ENCODE measurements at places on chromosomes 13 and 19. TPM values are rescaled to one million over a fixed set of nuclear protein-coding genes. Genes with fewer than 3 reads are reported as not detected.
A peak's percentile ranks its signal among the peaks of the same experiment; 100 is the strongest.

IZUMO4 gene
- 3.1 TPM for total RNA-seq

GRCh38 chr13:114033541-114034315, 59.9 kb upstream of the C13orf46 start:
- DNase-seq: no peak

DNA sequence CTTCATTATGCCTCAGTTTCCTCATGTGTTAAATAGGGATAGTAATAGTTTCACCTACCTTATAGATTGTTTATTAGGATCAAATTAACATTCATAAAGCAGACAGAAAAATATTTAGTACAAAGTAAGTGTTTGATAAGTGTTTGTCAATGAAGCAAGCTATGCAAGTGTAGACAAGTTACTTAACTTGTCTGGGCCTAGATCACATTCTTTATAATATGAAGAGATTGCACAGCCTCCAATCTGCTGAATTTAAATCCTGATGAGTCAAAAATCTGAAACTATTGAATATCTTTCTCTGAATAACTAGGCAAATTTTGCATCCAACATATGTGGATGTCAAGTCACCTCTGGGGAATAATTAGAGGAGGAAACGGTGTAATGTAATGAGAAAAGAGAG, 170.5 kb downstream of the MZT1 start:
- DNase-seq: no peak

C19orf81 gene
- not detected for total RNA-seq

IRGC gene
- total RNA-seq: not detected

GRCh38 chr19:43780706-43781525, at the start of gene KCNN4:
Gene KCNN4, minus strand, starts transcription at chr19:43780973. Its CDS starts 112 bp downstream, at chr19:43780861.
- no peak for DNase-seq

SMIM17 gene
- total RNA-seq: 0.31 TPM

DNA sequence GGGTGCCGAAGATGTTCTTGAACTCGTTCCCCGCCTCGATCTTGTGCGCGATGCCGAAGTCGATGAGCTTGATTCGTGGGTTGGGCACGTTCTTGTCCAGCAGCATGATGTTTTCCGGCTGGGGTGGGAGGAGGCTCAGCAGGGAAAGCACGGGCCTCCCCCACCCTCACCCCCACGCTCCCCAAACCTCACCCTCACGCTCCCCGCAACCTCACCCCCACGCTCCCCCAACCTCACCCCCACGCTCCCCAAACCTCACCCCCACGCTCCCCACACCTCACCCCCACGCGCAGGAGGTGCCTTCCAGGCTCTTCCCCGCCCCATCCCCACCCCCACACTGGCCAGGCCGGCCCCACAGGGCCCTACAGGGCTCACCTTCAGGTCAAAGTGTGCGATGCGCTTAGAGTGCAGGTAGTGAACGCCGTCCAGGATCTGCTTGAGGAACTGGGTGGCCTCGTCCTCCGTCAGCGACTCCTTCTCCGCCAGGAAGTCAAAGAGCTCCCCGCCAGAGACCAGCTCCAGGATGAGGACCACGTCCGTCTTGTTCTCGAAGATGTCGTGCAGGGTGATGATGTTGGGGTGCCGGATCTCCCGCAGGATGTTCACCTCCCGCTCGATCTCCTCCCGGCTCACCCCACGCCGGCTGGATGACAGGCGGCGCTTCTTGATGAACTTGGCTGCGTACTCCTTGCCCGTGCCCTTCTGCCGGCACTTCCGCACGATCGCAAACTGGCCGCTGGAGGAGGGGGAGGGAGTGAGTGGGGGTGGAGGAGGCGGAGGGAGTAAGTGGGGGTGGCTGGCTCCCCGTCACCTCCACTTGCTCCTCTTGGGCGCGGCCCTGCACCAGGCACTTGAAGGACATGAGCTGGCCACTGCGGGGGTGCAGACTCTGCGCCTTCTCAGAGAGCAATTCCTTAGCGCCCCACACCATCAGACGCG, 6.4 kb downstream of the DAPK3 start:
- no peak for DNase-seq

GRCh38 chr13:98765996-98766519, 13.6 kb upstream of the SLC15A1 start:
- no peak for DNase-seq

GRCh38 chr19:13057744-13058143, 44.9 kb downstream of the LYL1 start:
- peak; percentile 82 for DNase-seq

ZFP28 gene
- 19.9 TPM for total RNA-seq

FREM2 gene
- 25.3 TPM for total RNA-seq

- DNase-seq: no peak
Observed at GRCh38 chr13:40490086-40490758, 176.2 kb downstream of the FOXO1 start.

- no peak for DNase-seq
Observed at GRCh38 chr19:41787055-41787454, 9.3 kb upstream of the CEACAM3 start.

ZNF491 gene
- 4.4 TPM for total RNA-seq

DNA sequence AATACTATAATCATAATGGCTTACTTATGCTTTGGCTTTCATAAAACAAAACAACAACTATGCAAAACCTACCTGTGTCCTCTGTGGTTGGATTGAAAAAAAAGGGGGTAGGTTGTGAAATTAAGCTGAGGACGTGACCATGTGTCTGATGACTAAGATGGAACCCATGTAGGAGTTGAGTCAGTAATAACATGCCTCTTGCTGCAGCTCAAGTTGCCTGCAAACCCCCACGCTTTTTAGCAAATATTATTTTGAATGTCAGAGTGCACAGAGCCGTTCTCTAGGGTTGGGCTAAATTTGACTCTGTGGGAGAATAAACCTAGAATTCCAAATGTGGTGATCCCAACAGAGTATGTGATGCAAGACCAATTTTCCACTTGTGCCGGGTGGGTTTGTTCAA, 209.3 kb downstream of the KCNRG start:
- no peak for DNase-seq

DNA sequence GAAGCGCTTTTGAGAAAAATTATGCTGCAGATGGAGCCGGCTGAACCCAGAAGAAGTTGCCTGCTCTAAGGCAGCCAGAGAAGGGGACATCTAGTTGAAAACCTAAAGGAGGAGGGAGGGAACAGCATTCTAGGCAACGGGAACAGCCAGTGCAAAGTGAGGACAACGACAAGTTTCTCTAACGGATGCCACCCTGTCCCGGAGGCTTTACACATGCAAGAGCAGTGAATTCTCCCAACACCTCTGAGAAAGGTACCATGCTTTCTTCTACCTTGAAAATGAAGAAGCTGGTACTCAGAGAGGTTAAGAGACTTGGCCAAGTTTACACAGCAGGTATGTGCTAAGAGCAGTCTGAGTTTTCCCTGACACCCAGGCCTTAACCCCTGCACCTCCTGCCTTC, 5.9 kb downstream of the IFNL3 start:
- no peak for DNase-seq

- no peak for DNase-seq
Observed at GRCh38 chr13:100128373-100128772, 39.5 kb downstream of the PCCA start.

DNA sequence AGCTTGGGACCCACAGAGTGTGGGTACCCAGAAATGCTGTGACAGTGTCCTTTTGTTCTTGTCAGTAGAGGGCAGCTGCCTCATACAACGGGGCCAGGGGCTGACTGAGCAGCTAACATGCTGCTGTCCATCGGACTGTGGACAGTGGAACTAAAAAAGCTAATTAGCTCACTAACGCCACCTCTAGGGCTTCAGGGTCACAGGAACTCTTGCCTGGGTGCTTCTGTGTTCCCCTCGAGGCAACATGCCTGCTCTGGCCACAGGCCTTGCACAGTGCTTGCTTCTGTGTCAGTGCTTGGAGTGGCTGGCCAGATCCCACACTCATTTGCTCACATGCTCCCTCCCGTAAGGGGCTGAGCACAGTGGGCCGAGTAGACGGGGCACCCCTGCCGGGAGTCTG, 377.0 kb downstream of the OLFM4 start:
- DNase-seq: no peak

- DNase-seq: peak; percentile 88
Observed at GRCh38 chr19:42140125-42140754, 8.0 kb upstream of the POU2F2 start.

CRX gene
- not detected for total RNA-seq

DNA sequence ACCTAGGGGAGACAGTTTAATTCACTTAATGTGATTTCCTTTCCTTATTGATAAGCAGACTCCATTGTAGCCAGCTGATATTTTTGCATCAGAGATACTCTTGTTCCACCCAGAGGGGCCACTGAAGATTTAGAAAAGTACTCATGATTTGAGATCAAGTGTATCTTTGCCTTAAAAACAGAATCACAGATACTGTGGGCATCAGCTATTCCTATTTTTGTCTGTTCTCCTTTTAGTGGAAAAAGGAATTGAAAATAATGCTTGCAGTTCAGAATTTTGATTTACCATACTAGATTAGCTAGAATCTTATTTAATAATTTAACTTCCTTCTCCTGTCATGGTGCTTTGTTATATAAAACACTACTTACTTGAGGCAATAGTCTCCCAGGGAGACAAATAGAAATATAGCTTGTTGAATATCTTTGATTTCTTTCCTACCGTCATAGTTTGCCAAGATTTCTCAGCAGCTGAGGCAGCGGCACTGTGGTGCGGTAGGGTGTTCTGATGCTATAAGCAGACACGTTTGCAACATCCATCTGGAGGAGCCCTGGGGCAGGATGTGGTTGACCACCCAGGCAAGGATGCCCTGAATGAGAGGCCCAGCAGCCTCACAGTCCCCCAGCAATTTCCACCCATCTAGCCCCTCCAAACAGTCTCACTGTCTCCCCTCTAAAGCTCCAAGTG, 47.0 kb upstream of the RAP2A start:
- DNase-seq: no peak

- peak; percentile 18 for DNase-seq
Observed at GRCh38 chr19:5172859-5173630, 167.6 kb downstream of the PTPRS start.

- no peak for DNase-seq
Observed at GRCh38 chr13:91774397-91774796, 376.0 kb downstream of the GPC5 start.

DNA sequence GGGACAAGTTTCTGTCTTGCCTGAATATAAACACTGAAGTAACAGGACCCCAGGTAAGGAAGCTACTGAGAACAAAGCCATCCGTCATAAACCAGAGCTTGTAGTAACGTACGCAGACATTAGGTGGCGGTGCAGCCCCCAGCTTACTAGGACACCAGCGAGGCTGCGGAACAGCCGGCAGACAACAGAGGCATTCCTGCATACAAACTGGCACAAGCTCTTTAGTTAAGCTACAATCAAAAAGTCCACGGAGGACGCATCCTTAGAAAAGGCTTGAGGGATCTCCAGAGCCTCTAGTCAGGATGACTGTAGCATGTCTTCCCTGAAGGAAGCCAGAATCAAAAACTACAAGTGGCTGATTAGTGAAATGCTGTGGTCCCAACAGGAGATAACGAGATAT, 26.2 kb downstream of the ZNF160 start:
- peak; percentile 84 for DNase-seq

DNA sequence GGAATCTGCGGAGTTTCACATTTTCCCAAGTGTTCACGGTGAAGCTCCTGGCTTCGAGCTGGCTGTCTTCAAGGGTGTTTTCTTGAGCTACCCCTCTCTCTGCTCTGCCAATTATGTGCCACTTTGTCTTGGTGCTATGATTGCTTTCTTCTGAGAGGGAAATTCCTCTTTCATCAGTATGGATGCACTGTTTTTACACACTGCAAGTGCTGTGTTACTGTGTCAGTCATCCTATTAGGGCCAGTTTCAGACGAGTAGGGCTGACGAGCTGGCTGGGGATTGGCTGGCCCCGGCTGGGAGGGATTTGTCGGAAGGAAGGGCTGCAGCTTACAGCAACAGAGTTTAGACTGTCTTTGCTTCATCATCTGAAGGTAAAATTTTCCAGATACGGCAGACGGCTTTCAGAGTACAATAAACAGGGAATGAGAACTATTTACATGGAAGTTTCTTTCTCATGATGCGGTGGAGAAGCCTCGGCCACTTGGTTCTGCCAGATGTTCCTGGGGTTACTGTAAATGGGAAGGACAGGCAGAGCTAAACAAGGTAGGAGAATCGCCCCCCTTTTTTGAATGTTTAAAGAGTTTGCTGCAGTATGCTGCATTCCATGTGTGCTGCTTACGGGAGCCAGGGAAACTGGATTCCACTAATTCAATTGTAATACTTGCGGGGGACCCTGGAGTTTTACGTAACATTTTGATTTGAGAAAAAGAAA, at the start of gene MBNL2:
TSS of gene MBNL2 (plus strand) at position 345 of the 712 bp plus-strand sequence. CDS start 53,903 bp downstream, outside the sequence.
- peak; percentile 98 for DNase-seq

ZNF813 gene
- total RNA-seq: 5.1 TPM

- DNase-seq: no peak
Observed at GRCh38 chr13:49958321-49958720, 22.2 kb upstream of the SPRYD7 start.
